Activated T-helper 1 cell treated with anti-CD3 and anti-CD28 coated beads, Interleukin-12 subunit alpha, Interleukin-12 subunit beta, Interleukin-2, Interleukin-4 antibody, amounts not matched to agents 30 ng/mL and 10 ng/mL and 1 ng/mL, durations not matched to agents 14 hours and 24 hours and 36 hours (primary cell): ENCODE measurements at places on chromosomes 7 and 10.

DNA sequence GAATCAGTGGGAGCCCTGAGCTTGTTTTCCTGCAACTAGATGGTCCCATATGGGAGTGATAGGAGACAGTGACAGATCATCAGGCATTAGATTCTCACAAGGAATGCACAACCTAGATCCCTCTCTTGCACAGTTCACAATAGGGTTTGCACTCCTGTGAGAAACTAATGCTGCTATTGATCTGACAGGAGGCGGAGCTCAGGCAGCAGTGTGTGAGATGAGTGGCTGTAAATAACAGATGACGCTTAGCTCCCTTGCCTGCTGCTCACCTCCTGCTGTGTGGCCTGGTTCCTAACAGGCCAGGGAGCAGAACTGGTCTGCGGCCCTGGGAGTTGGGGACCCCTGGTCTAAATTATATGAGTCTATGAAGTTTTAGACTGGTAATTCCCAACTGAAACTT lies 3.9 kb downstream of the MIOS start:
- DNase-seq, result no peak

GRCh38 chr10:54203401-54203800 lies 597.6 kb downstream of the PCDH15 start:
- no peak for DNase-seq

DNA sequence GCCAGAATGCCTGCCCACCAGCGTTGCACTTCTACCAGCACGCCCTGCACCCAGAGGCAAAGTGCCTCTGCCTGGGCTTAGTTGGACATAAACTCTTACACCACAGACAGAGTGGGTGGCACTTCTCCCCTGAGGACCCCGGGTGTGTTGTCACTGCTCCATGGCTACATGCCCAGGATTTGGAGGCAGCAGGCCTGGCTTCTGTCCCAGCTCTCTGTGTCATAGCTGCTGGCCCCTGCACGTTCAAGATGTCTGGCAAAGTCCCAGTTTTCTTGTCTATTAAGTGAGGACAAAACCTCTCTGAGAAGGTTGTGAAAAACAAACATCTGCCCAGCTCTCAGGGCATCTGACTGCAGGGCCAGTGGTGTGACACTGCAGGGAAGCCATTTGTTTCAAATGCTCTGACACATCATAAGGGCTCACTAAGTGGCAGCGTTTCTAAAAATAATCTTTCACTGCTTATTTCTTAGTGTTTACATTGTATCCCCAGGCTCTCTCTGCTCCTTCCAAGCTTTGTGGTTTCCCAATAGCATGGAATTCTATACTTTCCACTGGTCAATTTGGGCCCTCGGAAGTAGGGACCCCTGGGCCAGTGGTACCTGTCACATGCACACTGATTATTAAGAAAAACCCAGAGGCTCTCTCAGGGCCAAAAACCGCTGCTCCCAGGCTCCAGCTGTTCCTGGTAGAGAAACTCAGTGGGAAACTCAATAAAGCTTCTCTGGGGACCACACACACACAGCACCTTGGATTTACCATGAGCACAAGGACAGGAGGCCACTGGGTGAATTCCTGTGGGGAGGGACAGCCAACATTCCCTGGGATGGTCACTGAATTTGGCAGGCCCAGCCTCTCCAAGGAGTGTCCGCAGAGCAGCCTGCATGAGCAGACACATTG lies 86.2 kb upstream of the ANLN start:
- no peak for DNase-seq

DNA sequence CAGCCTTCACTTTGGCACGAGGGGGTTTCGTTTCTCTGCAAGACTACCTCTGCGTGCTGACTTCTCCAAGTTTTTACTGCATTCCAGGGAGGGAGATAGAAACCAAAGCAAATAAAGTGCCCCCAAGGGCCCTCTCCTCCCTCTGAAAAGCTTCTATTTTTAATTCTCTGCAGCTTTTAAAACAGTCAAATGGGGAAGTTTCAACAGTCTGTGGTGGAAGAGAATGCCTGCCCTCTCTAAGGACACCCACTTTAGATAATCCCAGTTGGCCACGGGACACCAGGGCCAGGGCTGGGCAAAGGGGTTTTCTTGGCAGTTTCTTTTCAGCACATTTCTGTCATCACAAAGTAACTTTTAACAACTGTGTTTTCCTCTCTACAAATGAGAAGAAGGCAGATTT lies 386.7 kb upstream of the NPVF start:
- no peak for DNase-seq

DNA sequence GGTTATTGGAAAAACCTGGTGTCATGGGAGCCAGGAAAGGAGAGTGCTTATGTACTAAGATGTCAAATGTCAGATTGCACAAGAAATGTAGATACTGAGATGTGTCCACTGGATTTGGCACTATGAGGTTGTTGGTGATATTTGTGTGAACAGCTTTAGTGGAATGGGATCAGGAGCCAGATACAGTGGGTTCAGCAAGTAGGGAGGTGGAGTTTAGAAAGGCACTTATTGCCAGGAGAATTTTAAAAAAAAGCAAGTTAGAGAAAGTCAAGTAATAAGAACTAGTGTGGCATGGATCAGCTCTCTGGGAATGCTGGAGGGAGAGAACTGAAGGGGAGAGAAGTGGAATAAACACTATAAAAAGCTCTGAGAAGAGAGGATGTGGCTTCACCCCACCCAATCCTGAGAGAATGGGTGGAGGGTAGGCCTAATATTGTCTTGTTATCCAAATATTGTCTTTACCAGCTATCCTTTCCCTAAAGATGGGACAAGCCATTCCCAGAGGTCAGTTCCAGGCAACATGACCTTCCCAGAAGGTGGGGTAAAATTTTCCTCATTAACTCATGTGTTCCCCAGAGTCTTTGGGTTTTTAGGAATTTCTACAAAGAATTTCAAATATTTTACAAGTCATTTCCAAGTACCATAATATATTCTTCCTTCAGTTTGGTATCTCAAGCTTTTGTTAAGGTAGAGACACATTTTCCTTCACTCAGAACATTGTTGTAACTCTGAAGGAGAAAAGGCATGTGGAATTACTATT lies 42.3 kb downstream of the ENTPD1 start:
- DNase-seq, result no peak

GRCh38 chr7:36076074-36076473 lies 77.0 kb upstream of the EEPD1 start:
- DNase-seq, result no peak

DNA sequence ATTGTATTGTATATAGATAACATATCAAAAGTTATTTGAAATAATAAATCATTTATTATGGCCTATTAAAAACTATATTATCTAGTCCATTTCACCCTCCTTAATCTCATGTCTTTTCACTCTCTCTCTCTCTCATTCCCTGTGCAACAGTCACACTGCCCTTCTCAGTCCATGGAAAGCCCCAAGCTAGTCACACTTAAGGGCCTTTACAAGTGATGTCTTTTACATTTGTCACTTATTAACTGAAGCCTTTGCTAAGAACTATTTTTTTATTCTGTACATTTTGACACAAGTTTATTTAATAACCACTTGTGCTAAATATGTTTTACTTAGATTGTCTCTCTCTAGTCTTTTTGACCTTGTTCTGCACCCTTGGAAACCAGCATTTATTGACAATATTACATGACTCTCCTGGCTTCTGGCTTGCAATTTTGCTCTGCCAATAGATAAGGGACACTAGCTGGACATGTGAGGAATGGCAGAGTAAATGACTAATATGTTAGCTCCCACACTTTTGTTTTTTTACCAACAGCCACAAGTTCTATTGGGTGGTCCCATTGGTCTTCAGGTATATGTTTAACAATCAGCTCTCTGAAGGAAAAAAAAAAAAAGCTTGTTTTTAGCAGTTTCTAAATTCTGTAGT lies 706.8 kb upstream of the POT1 start:
- DNase-seq, result no peak

- no peak for DNase-seq
These were observed 161.0 kb upstream of the LAMB4 start for GRCh38 chr7:108291152-108291508.

DNA sequence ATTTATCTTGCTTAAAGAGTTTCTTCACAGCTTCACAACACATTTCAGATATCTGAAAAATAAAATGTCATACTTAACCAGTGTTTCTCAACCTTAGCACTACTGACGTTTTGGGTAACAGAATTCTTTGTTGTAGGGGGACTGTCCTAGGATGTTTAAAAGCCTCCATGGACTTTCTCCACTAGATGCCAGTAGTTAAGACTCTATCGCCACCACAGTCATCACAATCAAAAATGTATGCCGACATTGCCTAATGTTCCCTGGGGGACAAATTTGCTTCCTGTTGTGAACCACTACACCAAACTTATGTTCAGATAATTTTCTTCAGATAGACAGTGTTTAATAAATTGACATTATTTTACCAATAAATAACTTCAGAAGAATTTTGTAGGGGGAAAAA lies 13.4 kb downstream of the NOC3L start:
- DNase-seq, result no peak

DNA sequence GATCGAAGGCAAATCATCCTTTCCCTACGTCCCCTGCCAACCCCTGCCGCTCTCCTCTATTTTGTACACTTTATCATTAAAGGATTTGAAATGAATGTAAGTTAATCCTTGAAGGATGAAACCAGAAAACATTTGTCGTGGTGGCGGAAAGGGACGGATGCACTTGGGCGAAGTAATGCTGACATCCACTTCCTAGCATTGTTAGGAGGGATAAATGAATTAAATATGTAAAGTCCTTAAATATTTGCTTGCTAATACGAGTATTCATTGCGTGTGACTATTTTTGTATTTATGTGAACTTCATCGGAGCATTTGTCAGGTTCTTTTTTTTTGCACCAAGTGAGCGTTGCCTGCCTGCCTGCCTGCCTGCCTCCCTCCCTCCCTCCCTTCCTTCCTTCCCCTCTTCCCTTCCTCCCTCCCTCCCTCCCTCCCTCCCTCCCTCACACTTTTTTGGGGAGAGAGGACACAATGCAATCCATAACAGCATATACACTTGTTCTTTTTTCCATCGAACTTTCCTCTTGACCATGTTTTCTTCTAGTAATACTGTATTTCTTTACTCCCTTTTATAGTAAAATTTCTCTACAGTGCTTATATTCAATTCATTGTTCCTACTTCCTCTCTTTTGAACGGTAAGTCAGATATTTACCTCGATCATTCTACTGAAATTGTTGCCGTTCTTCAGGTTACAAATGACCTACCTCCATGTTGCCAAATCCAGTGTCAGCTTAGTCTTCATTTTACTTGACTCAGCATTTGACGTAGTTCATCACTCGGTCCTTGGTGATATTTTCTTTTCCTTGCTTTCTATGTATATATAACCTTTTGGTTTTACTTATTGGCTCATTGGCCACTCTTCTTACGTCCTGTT lies 831 bp downstream of the CCDC7 start:
- no peak for DNase-seq

GRCh38 chr10:4686644-4686996 lies 139.4 kb upstream of the AKR1E2 start:
- DNase-seq, result no peak

GRCh38 chr10:31121757-31122577 lies 90.3 kb upstream of the ZNF438 start:
- DNase-seq, result no peak

GRCh38 chr7:116052006-116052405 lies 21.4 kb upstream of the TFEC start:
- no peak for DNase-seq

DNA sequence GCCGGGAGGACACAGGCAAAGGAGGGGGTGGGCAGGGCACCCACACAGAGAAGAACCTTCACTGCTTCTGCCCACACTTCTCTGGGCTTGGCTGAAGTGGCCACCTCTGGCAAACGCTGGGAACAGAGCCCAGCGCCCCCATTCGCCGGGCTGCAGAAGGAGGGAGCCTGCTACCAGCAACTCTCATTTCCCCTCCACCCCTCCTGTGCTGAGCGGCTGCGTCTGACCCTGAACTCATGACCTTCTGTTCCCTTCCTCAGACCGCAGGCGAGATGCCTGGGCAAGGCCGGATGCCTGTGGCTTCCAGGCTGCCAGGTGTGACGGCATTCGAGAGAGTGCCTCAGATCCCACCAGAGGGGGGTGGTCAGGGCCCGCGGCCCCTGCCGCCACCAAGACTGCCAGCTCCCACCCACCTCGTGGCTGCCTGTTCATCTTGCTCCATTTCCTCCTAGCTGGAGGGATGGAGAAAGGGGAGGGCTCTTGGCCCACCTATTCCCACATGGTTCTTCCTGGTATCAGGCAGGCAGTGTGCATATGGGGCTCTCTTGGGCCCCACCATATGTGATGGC lies 19.8 kb downstream of the DNAJB12 start:
- peak; percentile 84 for DNase-seq

DNA sequence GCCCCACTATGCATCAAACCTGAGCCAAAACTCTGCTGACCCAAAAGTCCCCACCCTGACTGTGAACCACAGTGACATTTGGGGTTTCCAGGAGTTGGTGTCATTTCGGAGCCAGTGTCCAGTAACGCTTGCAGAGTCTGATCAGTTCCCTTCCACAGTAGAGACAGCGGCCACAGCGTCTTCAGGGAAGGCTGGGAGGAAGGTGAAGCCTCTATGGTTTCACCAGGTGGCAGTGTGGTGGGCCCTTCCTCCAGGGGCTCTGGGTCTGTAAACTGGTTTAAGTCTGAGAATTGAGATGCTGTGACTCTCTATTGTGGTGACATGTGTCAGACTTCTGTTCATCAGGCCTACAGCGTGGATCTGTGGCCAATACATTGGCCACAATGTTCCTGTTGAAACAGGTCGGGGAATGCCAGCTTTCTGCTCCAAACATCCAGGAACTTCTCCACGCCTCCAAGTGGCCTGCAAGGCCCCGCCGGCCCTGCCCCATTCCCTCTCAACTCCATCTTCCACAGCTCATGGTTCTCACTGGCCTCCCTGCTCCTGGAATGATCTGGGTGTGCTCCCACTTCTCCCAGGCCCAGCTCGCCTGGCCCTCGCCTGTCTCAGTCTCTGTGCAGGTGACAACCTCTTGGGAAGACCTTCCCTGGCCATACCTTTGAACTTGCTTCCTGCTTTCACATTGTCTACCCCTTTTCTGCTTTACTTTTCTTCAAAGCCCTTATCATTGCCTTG lies 124.5 kb upstream of the FAM20C start:
- no peak for DNase-seq

DNA sequence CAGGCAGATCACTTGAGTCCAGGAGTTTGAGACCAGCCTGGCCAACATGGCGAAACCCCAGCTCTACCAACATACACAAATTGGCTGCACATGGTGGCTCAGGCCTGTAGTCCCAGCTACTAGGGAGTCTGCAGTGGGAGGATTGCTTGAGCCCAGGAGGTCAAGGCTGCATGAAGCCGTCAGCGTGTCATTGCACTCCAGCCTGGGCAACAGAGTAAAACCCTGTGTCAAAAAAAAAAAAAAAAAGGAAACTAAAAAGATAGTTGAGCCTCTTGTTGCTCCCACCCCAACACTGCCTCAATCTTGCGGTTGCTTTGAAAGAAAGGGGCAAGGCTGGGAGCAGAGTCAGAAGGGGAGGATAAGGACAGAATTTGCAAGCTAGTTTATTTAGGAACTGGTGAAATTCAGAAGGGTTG lies 69.9 kb downstream of the SYPL1 start:
- no peak for DNase-seq

- no peak for DNase-seq
These were observed 97.6 kb downstream of the LYZL2 start for GRCh38 chr10:30531751-30532530.
